A549 treated with Hydrocortisone at 1 μM for 4 hours (cell line): ENCODE measurements at places on chromosomes 2 and 18. TPM values are rescaled to one million over a fixed set of nuclear protein-coding genes. Genes with fewer than 3 reads are reported as not detected.

Gene CCDC178
- total RNA-seq = not detected in 5 replicates

Gene GALNT13
- total RNA-seq = 5.9 to 12.4 TPM (median 9.1 TPM) in 5 replicates

Gene FBXO15
- 0.67 to 1.1 TPM (median 0.92 TPM) in 5 replicates for total RNA-seq

Gene TRIM54
- 0.81 to 1.1 TPM (median 0.88 TPM) in 5 replicates for total RNA-seq

Gene CNRIP1
- total RNA-seq = 1.7 to 2.1 TPM (median 1.8 TPM) in 5 replicates

Gene ADRA2B
- total RNA-seq = 0.06 to 0.17 TPM (median 0.09 TPM) in 5 replicates
